ENCODE measurements at places on chromosomes 11 and 22. TPM values are rescaled to one million over a fixed set of nuclear protein-coding genes. Genes with fewer than 3 reads are reported as not detected.

The CHRM1 gene
- not detected for total RNA-seq

The CTSD gene
- 355 TPM for total RNA-seq

The RNH1 gene
- 255 TPM for total RNA-seq

The GLB1L2 gene
- 0.28 TPM for total RNA-seq

The SCGB1D2 gene
- total RNA-seq = not detected

The OSM gene
- not detected for total RNA-seq

The FAM180B gene
- not detected for total RNA-seq

The LRRC32 gene
- 57.8 TPM for total RNA-seq

The HEPHL1 gene
- total RNA-seq = not detected

The UPK2 gene
- not detected for total RNA-seq

The PDGFB gene
- total RNA-seq = 1.1 TPM

The APOBEC3H gene
- 1.1 TPM for total RNA-seq

The CFAP300 gene
- total RNA-seq = 9.4 TPM

The ROBO3 gene
- total RNA-seq = 6.1 TPM

The DEUP1 gene
- not detected for total RNA-seq

The PSMD13 gene
- 229 TPM for total RNA-seq

The DUSP8 gene
- 0.28 TPM for total RNA-seq

The TMEM45B gene
- not detected for total RNA-seq

The NDUFC2 gene
- total RNA-seq = 109 TPM

The SELENOH gene
- 77.5 TPM for total RNA-seq

The KCTD17 gene
- 35.7 TPM for total RNA-seq

The JAML gene
- total RNA-seq = not detected

The SYCE3 gene
- not detected for total RNA-seq

The SMC1B gene
- total RNA-seq = not detected
